Tibial nerve (tissue), 4 donors: ENCODE measurements at places on chromosomes 7 and 10. TPM values are rescaled to one million over a fixed set of nuclear protein-coding genes. Genes with fewer than 3 reads are reported as not detected.

The DPP6 gene
- 1.7 TPM for total RNA-seq

DNA sequence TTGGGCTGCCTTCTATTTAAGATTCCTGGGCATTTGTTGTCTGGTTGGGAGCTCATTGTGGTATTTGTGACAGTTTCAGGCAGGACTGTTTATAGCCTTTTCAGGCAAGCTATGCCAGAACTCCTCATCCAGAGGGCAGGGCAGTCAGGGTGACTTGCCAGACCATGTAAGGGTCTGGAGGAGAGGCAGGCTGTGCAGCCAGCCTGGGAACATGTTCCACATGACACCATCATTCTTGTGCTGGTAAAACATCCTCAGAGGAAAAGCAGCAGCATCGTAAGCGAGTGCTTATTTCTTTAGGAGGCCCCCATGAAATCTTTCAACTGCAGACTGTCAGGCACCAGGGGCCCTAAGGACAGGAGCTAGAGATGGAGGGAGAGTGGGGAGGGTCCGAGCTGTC lies 44.0 kb upstream of the SORBS1 start:
- DNase-seq = no peak

DNA sequence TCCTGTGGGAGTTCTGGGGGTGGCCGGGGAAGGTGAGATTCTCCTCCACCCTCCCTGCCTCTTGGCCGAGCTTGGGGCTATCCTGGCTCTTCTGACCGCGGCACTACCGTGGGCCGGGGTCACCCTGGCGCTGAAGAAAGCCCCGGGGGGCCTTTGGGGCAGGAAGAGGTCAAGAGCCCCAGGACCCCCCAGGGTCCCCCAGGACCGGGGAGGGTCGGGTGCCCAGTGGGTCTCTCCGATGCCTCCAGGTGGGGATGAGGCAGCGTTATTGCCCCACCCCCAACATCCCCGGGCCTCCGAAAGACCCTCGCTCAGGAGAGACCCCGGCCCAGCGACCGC lies 439 bp upstream of the KNDC1 start:
- no peak for DNase-seq

DNA sequence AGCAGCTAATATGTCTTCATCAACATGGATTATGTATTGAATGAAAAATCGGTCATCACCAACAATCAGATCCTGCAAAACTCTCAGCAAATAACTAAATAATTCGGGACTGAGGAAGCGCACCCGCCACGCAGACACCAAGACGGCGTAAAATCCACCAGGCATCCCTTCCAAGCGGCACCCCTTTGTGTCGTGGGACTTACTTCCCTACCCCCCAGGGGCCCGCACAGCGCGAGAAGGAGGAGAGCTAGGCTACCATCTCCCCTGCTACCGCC lies 721 bp downstream of the ARL3 start:
- no peak for DNase-seq

GRCh38 chr10:58854811-58855210 lies 321.6 kb upstream of the PHYHIPL start:
- no peak for DNase-seq

DNA sequence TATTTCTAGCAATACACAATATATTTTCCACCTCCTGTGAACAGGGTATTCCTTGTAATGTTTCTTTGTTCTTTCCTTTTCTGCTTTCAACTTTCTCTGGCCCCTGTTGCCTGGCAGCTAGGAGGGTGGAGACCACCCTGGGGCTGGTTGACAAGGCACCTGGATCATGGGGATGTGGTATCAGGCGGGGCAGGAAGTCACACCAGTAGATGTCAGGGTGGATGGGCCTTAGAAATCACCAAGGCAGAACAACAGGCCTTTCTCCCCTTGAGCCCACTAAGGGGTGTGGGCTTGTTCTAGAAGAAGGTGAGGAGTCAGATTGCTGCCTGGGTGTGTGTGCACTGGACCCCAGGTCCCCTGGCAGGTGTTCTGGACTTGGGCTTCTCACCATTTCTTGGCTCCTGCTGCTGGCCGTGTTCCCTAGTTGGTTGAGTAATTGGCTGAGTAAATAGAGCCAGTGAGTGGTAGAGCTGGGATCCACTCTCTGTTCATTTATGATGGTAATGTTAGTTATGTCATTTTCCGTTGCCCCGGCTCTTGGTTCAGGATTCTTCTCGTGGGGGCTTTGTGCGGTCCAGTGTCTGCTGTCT lies 24.9 kb downstream of the ZNF783 start:
- no peak for DNase-seq

DNA sequence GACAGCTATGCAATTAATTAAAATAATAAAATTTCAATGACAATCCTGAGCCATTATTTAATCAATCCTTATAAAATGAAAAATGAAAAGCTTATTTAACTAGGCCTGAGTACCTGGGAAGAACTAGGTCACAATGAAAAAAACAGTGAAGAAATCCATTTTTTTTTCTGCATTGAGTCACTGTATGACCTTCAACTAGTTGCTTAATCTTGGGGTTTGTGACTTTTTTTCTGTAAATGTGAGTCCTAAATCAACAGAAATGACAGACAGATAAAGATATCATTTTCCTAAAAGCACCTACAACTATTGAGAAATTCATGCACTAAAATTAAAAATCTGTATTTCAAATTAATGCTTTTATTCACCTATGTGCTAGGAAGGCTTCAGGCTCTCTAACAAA lies 96.8 kb downstream of the TMEM26 start:
- no peak for DNase-seq

GRCh38 chr10:458421-458851 lies 231.0 kb downstream of the DIP2C start:
- no peak for DNase-seq
